ENCODE measurements at places on chromosomes 5 and 9.

DNA sequence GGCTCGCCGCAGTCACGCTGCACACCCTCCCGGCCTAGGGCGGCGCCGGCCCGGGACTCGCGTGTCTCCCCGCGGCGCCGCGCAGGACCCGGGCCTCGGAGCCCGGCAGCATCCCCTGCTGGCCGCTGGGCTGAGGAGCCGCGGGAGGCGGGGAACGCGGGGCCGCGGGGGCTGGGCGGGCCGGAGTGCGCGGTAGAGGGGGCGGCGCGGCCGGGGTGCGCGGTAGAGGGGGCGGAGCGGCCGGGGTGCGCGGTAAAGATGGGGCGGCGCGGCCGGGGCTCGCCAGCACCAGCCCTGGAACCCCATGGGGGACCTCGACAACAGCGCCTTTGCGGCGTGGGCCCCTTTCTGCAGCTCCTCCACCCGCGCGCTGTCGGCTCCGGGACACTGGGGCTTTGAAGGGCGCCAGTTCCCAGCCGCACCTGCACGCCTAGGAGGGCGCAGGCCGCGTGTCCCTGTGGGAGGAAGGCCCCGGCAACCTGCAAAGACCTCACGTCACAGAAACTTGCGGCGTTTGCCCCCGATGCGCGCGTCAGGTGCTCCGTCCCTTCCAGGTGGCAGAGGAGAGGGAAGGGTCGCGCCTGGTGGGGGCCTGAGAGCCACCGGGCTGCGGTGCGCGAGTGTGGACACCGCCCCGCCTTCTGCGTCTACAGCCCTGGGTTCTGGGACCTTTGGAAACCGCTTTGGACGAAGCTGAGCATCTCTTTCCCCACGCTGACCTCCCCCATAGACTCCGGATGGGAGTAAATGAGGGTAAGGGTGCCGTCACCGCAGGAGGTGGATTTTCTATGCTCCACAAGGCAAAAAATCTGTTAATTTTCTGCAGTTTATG is 49.6 kb downstream of the NSUN2 start:
- no peak for DNase-seq

- no peak for DNase-seq
Measured at GRCh38 chr9:97599314-97599846, 33.8 kb downstream of the TSTD2 start.

DNA sequence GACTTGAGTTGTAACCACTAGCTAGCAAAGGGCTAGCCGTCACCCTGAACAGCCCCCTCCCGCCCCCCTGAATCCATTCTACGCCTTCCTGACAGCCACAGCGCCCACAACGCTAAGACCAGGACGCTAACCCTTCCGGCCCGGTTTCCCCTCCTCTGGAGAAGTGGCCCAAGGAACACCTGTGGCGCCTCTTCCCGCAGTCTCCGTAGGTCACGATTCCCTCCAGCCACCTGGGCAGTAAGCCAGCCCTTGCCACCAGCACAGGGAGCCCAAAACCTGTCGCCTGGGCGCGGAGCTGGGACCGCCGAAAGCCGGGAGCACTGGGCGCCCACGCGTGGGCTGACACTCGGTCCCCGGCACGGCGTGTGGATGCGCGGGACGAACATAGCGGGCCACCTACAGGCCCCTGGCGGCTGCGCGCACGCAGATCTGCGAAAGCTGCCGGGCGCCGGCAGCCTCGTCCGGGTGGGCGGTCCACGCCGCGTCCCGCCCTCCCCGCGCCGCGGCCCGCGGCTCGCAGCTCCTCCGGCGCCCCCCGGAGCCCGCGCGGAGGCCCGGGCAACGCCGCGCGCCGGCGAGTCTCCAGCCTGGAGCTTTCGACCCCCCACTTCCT is 596 bp downstream of the IRF1 start:
- peak; percentile 53 for DNase-seq

- peak; percentile 51 for DNase-seq
Measured at GRCh38 chr5:181181650-181182565, 23.1 kb downstream of the TRIM7 start.

- DNase-seq, result no peak
Measured at GRCh38 chr5:33696411-33696810, 195.4 kb downstream of the ADAMTS12 start.

GRCh38 chr5:154472871-154473580 is 5.0 kb downstream of the HAND1 start:
- no peak for DNase-seq

DNA sequence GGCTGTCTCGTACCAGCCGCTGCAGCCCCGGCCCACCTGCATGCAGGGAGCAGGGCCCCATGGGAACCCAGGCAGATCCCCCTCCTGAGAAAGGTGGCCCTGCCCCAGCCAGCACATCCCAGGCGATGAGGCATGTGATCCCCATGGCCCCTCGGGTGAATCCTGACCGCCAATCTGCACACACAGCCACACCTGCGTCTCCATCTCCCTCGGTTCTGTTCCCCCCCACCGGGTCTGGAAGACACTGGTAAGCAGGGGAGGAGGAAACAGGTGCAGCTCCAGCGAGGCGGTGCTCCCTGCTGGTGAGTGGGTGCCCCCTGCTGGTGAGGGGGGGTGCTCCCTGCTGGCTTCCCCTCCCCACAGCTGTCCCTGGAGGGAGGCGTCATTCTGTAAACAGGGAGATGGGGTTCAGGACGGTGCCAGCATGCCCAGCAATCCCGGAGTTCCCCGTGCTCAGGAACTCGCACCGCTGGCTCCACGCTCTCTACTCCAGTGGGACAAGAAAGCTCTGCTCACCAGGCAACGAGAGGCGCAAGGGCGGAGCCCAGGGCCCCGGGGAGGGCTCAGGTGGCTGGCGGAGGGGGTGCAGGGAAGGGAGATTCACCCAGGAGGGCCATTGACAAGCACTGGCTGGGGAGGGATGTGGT is 28.4 kb upstream of the SLC12A7 start:
- peak; percentile 75 for DNase-seq

GRCh38 chr5:53381-54174 is 38.4 kb upstream of the PLEKHG4B start:
- DNase-seq, result no peak

- no peak for DNase-seq
Measured at GRCh38 chr9:109329638-109330258, 8.9 kb upstream of the EPB41L4B start.

DNA sequence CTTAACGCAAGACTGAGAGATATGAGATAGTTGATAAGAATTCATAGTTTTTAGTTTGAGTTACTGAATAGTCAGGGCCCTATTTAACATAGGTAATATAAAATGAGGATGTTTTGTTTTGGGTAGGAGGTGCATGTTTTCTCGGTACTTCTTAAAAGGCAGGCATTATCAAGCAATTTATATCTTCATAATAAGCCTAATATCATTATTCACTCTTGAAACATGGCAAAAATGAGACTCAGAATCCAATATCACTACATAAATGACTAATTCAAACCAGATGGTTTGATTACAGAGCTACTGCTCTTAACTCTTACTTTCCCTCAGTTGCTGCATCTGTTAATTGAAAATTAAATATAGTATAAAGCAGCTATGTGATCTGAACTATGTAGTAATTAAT is 2038.7 kb downstream of the EFNA5 start:
- no peak for DNase-seq

GRCh38 chr5:62707131-62707530 is 128.5 kb downstream of the LRRC70 start:
- DNase-seq, result no peak

DNA sequence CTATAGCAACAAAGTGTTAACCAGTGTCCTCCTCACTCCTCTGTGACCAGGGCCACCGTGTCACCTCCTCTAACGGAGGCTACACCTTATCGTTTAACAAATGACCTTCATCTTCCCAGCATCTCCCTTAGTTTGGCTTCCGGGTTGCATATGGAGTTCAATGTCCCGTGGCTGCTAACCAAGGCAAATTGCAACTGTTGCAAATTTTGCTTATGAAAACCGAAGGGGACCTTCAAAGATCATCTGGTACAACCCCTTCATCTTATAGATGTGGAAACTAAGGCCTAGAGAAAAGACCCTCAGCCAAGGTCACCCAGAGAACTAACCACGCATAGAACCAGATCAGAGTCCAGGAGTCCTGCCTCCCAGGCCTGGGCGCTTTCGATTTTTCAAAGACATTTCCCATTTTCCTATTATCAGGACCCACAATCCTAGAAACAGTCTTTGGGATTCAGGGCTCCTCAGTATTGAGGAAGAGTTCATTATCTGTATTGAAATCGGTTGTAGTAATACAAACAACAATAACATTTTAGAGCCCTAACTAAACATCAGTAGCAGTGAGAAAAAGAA is 1.4 kb downstream of the PRELID2 start:
- DNase-seq, result no peak

DNA sequence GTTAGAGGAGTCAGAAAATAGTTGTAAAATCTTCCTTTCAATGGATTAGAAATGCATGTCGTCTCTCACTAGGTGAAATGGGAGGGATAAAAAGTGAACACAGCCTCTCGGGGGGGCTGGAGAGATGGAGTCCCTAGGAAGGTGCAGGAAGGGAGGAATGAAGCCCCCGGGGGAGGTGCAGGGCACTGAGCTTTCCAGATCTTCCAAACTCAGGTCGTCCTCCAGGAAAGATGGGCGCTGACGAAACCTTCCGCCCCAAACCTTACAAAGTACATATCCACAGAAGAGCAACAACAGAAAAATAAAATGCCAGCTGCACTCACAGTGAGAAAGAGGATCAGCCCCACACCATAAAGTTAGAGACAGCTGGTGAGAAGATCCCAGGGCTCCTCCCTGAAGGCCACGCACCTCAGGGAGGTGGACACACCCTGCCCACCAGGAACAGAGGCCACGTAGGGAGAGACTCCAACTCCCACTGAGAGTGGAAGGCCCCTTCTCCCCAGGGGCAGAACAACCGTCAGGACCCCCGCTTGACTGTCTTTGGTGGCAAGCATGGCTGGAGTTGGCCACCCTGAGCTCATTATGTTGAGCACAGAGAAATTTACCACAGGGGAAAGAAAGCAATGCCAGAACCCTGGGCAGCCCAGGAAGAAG is 174.3 kb downstream of the AUH start:
- DNase-seq, result no peak

DNA sequence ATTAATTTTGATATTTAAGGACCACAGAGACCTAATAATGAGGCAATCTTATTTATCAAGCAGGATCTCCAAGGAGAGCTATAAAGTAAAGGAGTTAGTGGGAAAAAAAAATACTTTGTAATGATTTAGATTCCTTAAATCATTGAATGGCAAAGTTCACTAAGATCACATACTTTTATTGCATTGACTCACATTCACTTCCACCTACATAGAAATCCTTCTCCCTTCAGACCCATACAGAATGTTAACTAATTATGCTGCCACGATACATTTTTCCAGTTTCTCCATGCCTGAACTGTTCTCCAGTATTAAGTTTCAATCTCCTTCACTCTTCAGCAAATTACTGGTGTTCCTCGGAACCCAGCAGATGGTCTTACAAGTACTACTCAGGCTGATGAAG is 388.7 kb downstream of the EFNA5 start:
- no peak for DNase-seq

GRCh38 chr5:10310066-10310779 is 2.5 kb upstream of the CMBL start:
- DNase-seq, result no peak

DNA sequence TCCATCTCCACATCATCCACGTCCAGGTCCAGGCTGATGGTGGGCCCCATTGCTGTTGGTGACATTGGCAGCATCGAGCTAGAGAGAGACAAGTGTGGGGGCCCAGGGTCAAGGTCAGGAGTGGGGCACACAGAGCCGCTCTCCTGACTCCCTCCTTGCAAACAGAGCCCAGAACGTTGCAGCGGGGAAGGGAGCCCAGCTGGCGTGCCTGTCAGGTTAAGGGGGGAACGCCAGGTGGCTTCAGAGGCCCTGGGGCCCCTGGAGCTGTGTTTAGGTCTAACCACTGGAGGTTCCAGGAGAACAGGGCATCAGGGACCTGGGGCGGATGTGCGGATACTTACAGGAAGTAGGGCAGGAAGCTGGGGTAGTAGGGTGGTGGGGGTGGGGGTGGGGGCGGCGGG is 7.5 kb downstream of the RNF44 start:
- DNase-seq, result peak; percentile 56

Measured in activated T-helper 1 cell treated with Interleukin-2 at 50 U/mL for 16 hours (primary cell).